Hindlimb muscle (tissue), 1 donor: ENCODE measurements at places on chromosomes 4 and X.

GRCh38 chr4:7652451-7652881, 217.7 kb upstream of the PSAPL1 start:
- DNase-seq = no peak

GRCh38 chr4:141432000-141432712, 204.2 kb upstream of the IL15 start:
- no peak for DNase-seq

- DNase-seq = no peak
These were observed 2.0 kb upstream of the ABCB7 start for GRCh38 chrX:75158054-75158453.

GRCh38 chrX:5780821-5781220, 447.8 kb downstream of the NLGN4X start:
- DNase-seq = no peak

GRCh38 chrX:68942104-68942503, 113.3 kb downstream of the EFNB1 start:
- DNase-seq = no peak

- DNase-seq = no peak
These were observed 15.9 kb upstream of the F11 start for GRCh38 chr4:186249785-186250754.

GRCh38 chr4:95898226-95898625, 58.3 kb downstream of the PDHA2 start:
- DNase-seq = no peak

DNA sequence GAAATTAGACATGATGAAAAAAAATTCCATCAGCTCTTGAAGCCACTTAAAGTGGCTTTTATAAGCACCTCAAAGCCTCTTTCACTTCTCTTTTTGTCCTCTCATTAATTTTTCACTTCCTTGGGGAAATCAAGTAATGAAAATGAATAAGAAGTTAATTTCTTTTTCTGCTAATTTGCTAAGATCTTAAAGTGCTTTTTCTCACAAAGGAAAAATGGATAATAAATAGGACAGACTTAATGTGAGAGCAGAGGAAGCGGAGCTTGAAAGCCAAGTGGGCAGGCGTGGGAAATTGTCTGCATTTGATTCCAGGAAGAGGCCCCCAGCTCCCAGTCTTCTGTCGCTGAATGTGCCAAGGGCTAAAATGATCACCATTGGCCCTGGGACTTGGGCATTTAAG, 28.6 kb downstream of the CDS1 start:
- no peak for DNase-seq

- DNase-seq = no peak
These were observed 133.7 kb downstream of the DCLK2 start for GRCh38 chr4:150211799-150212445.

DNA sequence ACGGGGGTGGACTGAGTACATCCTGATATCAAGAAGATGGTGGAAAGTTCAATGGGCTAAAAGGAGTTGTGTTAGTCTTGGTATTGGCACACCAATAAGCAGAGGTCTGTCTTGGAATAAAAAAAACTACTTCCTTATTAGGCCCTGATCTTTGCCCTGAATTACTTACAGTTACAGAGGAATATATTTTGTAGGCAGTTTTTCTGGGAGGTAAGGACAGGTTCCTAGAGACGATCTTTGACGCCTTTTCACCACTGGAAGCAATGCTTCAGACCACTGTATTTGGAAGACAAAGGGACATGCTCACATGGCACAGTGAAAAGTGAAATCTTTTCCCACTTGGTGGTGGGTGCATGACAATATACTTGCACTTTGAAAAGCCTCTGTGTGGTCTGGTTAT, 618 bp upstream of the XK start:
- no peak for DNase-seq

DNA sequence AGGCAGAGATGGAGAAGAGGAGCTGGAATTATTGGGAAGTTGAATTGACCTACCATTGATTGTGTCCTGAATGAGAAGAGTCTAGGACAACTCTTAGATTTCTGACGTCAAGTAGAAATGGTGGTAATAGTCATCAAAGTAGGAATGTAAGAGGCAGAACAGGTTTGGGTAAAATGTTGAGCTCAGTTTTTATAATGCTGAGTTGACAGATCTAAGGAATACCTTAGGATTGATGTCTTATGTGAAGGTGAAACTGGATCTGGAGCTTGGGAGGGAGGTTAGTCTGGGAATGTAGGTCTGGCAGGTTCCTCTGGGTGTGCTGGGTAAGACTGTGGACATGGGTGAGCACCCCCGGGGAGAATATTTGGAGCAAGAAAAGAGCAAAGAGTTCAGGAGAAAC, 31.9 kb downstream of the JADE1 start:
- DNase-seq = no peak

- DNase-seq = no peak
These were observed 133.9 kb downstream of the PDGFRA start for GRCh38 chr4:54363037-54363436.

GRCh38 chrX:120839491-120839890, 36.2 kb downstream of the CT47B1 start:
- DNase-seq = no peak

DNA sequence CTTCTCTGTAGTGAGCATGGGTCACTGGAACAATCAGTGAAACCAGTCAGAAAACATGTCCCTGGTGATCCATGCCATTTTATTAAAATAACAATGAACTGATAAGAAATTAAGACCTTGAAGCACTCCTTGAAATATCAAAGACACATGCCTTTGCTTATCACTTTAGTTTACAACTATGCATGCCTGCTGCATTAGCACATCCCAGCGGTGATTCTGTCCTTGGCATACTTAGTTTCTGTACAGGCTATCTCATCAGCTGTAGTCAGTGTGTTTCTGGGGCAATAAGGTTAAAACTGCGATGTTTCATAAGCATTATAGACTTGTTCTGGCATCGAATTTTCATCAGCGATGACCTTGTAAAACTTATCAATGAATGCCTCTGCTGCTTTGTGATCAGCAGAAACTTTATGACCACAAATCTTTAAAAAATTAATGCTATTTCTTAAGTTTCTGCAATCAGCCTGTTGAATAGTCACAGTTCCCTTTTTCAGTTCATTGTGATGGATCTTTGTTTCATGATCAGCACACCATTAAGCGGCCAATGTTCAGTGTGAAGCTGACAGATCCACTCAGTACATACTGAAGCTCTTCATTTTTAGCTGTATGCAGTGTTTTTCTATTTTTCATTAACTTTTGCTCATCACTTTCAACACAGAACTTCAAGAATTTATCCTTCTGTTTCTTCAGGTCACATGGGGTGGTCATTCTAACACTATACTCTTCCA, 150.5 kb downstream of the RNF150 start:
- DNase-seq = no peak

GRCh38 chr4:125838202-125838601, 523.4 kb downstream of the FAT4 start:
- DNase-seq = no peak

GRCh38 chr4:156771171-156771837, 200.3 kb downstream of the PDGFC start:
- DNase-seq = no peak

GRCh38 chr4:44988011-44988410, 261.7 kb upstream of the GNPDA2 start:
- no peak for DNase-seq

- DNase-seq = no peak
These were observed 50.5 kb downstream of the RGS12 start for GRCh38 chr4:3343358-3343757.

- DNase-seq = peak; percentile 21
These were observed 833.5 kb upstream of the IGFBP7 start for GRCh38 chr4:57943682-57944081.

DNA sequence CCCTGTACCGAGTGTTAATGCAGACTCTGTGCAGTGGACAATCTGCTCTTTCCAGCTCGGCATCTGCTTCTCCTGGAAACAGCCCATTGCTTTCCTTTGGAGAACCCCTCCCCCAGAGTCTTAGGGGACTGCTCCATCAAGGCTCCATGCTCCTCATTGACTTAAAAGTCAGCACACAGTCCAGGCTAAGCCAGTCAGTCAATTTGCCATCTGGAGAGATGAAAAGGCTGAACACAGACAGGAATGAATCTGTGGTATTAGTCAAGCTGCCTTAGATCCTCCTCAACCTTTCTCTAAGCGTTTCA, 20.3 kb downstream of the ATP8A1 start:
- no peak for DNase-seq

DNA sequence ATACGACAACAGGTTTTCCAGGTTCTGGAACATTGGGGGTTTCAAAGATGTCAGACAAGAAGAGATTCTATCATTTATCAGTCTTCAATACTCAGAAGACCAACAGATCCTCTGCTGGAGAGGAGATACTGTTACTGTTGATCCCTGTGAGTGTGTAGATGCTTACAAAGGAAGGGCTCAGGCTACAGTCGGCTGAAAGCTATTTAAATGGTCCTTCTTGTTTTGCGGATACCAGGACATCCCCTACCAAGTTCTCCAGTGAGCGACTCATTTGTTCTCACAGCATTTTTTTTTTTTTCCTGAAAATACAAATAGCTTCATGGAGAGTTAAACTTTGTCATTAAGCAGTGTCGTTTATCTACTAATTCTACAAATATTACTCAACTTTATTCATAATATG, 201.6 kb downstream of the CAMK2D start:
- no peak for DNase-seq

- DNase-seq = no peak
These were observed 122.4 kb upstream of the SLC4A4 start for GRCh38 chr4:71216316-71216959.

DNA sequence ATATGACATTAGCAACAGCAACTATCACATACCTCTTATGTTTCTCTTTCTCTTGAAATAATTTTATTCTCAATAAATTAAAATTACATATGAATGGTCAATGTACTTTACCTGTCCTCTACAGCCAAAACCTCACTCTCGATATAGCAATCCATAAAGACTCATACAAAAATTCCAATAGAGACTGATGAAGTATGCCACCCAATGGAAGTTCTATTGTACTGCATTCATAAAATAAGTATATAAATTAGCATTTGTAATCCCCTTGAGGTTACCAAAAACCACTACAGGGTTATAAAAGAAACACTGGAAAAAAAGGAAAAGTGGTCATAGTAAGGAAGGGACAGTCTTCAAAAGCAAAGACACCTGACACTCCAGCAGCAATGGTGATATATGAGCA, 32.8 kb downstream of the CLDN2 start:
- no peak for DNase-seq

GRCh38 chr4:55020131-55020530, 105.3 kb downstream of the KDR start:
- DNase-seq = no peak

GRCh38 chrX:35919536-35920309, at the start of gene CFAP47:
Gene CFAP47, plus strand, starts transcription at chrX:35919734. Its CDS starts 66 bp downstream, at chrX:35919800.
- DNase-seq = peak; percentile 28

DNA sequence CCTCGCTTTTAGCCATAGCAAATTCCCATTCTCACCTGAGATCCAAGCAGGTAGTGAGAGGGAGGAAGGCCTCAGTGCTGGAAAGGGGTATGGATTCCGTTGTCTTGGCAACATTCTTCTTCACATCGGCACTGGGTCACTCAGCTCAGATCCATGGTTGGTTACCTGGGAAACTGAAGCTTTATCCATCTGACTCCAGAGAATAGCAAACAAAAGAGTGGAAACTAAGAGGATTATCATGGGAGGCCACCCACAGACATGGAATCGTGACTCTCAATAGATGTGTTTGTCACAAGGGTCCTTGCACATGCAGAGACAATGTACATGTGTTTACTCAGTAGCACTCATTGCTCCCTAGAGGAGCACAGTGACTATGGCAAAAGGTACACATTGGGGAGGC, 81.0 kb downstream of the MAGED4 start:
- no peak for DNase-seq

- no peak for DNase-seq
These were observed 502.3 kb upstream of the DIAPH2 start for GRCh38 chrX:96182366-96182765.

- no peak for DNase-seq
These were observed 17.1 kb downstream of the DDX3X start for GRCh38 chrX:41350976-41351569.

GRCh38 chr4:184283659-184284335, 66.1 kb upstream of the ENPP6 start:
- DNase-seq = no peak

DNA sequence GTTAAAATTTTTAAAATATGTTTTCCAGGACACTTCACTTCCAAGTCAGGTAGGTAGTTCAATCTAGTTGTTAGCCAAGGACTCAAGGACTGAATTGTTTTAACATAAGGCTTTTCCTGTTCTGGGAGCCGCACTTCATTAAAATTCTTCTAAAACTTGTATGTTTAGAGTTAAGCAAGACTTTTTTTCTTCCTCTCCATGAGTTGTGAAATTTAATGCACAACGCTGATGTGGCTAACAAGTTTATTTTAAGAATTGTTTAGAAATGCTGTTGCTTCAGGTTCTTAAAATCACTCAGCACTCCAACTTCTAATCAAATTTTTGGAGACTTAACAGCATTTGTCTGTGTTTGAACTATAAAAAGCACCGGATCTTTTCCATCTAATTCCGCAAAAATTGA, 49.7 kb downstream of the XIAP start:
- no peak for DNase-seq

DNA sequence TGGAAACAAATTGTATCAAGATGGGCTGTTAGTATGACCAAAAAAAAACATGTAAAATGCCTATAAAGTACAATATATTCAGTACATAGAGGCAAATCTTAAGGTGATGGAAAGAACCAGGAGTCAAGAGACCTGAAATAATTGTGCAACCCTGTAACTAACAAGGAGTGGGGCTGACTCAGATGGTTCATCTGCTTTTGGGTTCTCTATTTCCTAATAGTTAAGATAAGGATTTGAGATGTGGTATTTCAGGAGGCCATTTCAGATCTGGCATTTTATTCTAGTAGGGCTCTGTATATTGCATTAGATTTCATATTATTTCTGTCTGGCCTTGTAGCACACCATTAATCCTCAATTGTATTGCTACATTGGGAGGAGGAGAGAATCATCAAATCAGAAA, 268.4 kb downstream of the HS3ST1 start:
- no peak for DNase-seq

DNA sequence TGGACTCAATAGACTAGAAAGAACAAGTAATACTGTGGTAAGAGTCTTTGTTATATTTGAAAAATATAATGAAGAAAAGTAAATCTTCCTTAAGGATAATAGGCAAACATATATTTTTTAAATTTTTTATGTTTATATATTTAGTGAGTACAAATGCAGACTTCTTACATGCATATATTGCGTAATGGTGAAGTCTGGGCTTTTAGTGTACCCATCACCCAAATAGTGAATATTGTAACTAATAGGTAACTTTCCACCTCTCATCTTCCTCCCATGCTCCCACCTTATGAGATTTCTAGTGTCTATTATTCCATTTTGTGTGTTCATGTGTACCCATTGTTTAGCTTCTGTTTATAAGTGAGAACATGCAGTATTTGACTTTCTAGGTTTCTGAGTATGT, 711.2 kb upstream of the NDST4 start:
- no peak for DNase-seq
